ENCODE measurements at places on chromosomes 16 and 17. TPM values are rescaled to one million over a fixed set of nuclear protein-coding genes. Genes with fewer than 3 reads are reported as not detected.

DNA sequence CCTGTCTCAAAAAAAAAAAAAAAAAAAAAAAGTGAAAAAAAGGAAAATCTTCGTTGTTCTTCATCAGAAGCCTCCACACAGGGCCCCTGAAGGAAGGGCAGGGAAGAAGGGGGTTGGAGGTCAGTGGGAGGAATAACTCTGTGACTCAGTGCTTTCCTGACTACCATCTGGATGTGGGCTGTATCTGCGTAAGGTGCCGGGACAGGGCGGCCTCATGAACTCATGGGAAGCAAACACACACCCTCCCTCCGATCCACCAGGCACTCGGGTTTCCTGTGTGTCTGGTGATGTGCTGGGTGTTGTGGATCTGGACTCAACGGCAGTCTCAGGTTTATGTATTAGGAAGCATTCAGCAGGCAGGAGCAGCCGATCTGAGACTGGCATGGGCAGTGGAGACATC lies 691.6 kb downstream of the WWOX start:
- H3K4me1 ChIP-seq, result no peaks in the 10 kb centered on the region
- H3K27ac ChIP-seq, result no peak overlapping the region
- no peaks in the 10 kb centered on the region for H3K36me3 ChIP-seq
- no peaks in the 10 kb centered on the region for H3K27me3 ChIP-seq

Gene ASPHD1
- 15.0 TPM for polyA plus RNA-seq

DNA sequence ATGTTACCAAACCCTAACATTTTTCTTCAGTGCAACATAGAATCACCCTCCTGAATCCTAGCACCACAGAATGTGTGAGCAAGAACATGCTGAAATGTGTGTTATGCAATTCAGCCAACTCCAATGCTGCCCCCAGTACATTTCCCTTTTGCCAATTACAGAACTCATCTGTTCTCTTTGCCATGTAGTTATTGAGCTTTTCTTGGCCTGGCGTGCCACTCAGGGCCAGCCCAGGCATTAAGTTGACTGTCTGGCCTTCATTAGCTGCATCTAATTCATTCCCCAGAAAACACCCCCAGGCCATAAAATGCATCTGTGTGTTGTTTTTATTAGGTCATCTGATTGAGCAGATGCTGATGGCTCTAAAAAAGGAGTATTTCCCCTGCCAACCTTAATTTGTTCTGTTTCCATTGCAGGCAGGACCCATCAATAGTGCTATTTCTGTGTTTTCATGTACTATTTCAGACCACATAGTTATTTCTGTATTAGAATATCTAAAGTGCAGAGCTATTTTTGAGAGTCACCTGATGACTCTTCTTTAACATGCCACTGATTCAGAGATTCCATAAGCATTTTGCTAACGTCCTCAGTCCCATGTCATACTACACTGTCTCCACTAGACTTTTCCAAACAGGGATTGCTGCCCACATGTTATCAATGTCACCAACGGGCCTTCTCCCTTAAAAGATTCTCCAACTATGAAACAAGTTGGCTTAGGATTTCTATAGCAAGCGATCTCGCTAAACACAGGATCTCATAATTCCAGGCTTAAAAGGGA lies 969.7 kb downstream of the CDH11 start:
- no peaks in the 10 kb centered on the region for H3K4me1 ChIP-seq
- H3K4me3 ChIP-seq, result no peak overlapping the region
- H3K27me3 ChIP-seq, result no peaks in the 10 kb centered on the region

GRCh38 chr17:13030459-13031300 lies 12.9 kb upstream of the ELAC2 start:
- no peak overlapping the region for H3K4me3 ChIP-seq
- H3K27me3 ChIP-seq, result no peaks in the 10 kb centered on the region
- no peaks in the 10 kb centered on the region for H3K36me3 ChIP-seq
- H3K4me1 ChIP-seq, result no peaks in the 10 kb centered on the region

DNA sequence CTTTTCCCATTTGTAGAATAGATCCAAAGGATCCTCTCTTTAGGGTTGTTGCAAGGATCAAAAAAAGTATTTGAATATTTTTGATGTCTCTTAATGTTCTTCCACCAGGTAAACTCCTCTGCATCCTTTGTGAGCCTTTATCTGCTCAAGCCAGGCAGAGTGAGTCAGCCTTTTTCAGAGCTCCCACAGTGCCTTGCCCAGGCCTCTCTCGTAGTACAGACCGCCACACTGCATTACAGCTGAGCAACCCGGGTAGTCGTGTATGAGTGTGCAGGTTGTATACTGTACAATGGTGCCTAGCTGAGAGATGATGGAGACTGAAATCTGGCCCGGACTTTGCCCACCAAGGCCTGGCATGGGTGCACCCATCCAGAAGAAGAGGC lies 20.9 kb downstream of the RHBDL3 start:
- H3K4me3 ChIP-seq, result no peak overlapping the region
- H3K36me3 ChIP-seq, result no peaks in the 10 kb centered on the region
- no peaks in the 10 kb centered on the region for H3K4me1 ChIP-seq
- no peak overlapping the region for H3K27ac ChIP-seq

All from large intestine (tissue), 12 donors.